ENCODE measurements at places on chromosomes 5 and 9.

DNA sequence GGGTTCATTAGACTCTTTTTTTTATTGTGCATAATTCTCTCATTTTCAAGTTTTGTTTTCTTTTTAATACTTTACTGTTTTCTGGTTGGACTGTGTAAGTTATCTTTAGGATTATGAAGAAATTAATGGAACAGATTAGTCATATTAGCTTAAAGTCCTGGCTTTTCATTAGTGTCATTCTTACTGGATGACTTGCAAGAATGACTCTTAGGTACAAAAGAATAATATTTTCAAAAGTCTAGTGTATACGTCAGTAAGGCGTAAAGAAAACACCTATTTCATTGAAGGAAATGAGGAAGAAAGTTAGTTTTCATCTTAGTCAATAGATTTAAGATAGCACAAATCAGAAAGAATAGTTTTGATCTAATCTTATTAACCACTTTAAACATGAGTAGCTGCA, 20.4 kb downstream of the UHRF2 start:
- no peak for DNase-seq

DNA sequence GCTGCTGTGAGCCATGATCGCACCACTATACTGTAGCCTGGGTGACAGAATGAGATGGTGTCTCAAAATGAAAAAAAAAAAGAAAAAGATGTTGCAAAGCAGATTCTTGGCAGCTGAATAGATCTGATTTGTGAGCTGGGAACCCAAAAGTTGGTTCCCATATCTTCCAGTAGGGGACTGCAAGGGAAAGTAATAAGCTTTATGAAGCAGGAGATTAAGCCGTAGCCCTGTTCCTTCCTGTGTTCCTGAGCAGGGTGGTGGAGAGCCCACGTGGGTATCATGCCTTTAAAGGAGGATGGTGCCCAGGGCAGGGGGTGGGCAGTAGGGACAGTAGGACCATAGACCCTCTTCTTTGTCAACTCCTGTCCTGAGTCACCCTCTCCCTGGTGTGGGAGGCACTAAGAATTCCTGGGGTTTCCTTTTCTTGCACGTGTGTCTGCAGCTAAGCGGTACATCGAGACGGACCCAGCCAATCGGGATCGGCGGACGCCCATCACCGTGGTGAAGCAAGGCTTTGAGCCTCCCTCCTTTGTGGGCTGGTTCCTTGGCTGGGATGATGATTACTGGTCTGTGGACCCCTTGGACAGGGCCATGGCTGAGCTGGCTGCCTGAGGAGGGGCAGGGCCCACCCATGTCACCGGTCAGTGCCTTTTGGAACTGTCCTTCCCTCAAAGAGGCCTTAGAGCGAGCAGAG, 37.9 kb downstream of the STOM start:
- no peak for DNase-seq

DNA sequence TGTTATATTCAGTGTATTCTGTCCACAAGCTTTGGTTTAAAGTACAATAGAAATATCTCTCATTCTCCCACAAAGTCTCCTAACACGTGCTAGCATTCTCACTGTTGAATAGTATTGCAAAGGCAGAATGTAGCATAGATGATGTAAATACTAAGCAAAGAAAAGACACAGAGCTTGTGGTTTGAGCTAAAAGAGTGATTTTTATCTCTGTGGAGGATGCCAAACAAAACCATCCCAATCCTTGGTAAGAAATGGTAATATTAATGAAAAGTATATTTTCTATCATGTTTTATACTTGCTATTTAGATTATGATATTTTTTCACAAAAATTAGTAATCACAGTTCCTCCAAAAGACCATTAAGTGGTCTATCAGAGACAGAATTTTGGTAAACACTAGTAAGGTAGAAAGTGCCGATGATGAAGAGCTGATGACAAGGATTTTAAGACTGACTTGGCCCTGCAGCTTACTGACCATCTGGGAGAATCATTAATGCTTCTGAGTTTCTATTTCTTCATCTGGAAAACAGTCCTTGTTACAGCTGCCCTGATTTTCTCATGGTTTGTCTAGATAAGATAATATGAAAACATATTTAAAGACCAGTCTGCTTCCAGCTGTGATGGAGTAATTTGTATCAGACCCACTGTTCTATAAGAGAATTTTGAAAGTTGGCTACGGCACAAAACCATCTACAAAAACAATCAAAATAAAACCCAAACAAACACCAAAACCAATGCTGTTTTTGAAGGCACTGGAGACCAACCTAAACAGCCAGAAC, 510.2 kb downstream of the SPATA31D1 start:
- no peak for DNase-seq

DNA sequence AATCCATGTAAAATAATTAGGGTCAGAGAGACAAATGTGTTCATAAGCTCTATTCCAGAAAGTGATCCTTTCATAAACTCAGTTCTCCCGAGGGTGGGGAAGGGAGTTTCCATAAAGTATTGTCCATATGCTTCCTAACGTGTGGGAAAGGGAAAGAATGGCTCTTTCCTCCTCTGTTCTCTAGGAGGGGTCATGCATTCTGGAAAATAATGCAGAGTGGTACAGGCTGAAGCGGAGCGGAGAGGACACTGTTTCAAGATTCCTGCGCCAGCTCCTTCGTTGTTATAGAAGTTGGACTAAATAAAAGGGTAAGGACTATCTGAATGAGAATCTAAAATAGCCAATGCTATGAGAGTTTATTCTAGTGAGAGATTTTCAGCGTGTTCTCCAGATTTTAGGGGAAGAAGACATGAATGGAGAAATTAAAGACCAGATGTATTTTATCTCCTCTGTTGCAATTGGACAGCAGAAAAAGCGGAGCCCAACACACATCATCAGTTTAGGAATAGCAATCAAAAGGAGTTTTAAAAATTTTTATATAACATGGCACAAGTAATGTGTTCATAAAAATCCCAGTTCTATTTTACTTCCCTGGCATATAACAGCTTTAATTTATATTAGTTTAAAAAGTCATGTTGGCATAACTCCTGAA, 166.9 kb upstream of the MPDZ start:
- no peak for DNase-seq

DNA sequence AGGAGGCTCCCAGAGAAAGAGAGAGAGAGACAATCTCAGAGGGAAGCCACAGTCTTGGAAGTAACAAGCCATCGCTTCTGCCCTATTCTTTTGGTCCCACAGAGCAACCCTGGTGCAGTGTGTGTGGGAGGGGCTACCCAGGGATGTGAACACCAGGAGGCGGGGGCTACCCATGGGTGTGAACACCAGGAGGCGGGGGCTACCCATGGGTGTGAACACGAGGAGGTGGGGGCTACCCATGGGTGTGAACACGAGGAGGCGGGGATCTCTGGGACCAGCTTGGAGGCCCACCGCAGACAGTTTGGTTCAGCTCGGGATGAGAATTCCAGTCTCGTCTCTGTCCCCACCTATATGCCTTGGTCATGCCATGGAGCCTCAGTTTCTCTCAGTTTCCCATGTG, 44.9 kb downstream of the HMCN2 start:
- no peak for DNase-seq

- DNase-seq = no peak
Observed at GRCh38 chr9:98808411-98808815, 943 bp downstream of the GALNT12 start.

GRCh38 chr5:29930316-29930715, 1263.2 kb upstream of the CDH6 start:
- DNase-seq = no peak

DNA sequence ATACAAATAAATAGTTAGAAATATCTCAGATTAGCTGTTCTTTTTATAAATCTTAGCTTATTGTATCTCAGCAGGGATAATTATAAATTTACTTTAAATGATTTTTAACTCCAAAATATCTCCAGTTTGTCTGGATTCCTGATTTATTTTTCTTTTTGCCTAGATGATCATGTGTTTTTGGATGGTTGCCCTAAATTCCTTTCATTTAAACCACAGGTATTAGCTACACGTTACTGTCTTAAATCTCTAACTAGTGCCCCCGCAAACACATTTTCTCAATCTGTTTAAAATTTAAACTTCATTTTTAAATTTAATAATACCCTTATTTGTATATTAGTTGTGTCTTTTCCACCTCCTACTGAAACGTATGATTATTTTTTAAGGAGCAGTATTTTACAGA, 5.6 kb downstream of the FER start:
- DNase-seq = no peak

DNA sequence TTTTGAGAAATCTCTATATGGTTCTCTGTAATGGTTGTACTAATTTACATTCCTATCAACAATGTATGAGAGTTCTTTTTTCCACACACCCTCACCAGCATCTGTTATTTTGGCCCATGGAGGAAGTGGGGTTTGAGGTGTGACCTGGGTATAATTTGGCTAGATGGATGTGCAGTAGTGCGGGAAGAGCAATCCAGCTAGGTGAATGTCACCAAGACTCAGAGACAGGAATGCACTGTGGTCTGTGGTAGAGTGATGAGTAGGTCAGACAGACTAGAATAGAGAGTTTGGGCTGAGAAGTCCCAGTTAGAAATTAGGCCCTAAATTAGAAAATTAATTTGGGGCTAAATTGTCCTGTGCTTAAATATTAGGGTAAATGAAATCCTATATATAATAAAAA, 32.8 kb upstream of the PIP5K1B start:
- DNase-seq = no peak

DNA sequence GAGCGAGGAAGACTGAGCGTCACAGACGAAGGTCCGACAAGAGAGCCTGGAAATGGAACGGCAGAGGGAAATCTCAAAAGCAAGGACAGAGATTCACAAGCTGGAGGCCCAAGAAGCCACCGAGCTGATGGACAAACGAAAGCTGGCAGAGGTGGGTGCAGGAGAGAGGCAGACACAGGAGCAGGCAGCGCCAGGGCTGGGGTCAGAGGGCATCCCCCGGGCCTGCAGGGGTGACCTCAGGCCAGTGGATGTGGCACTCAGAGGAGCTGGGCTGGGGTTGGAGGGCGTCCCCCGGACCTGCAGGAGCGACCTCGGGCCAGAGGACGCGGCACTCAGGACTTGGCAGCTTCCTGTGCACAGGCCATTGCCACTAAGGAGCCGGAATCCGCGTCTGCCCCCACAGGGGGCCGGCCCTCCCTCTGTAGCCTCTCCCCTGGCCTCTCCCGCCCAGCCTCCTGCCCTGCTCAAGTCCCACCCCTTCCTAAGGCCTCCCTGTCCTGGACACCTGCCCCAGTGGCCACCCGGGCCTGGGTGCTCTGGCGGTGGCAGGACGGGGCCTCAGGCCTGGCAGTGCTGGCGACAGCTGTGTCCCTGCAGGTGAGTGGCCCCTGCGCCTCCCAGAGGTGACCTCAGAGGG, 40.4 kb downstream of the EXD3 start:
- DNase-seq = no peak

GRCh38 chr5:178383301-178383918, 150.8 kb upstream of the PHYKPL start:
- DNase-seq = no peak

DNA sequence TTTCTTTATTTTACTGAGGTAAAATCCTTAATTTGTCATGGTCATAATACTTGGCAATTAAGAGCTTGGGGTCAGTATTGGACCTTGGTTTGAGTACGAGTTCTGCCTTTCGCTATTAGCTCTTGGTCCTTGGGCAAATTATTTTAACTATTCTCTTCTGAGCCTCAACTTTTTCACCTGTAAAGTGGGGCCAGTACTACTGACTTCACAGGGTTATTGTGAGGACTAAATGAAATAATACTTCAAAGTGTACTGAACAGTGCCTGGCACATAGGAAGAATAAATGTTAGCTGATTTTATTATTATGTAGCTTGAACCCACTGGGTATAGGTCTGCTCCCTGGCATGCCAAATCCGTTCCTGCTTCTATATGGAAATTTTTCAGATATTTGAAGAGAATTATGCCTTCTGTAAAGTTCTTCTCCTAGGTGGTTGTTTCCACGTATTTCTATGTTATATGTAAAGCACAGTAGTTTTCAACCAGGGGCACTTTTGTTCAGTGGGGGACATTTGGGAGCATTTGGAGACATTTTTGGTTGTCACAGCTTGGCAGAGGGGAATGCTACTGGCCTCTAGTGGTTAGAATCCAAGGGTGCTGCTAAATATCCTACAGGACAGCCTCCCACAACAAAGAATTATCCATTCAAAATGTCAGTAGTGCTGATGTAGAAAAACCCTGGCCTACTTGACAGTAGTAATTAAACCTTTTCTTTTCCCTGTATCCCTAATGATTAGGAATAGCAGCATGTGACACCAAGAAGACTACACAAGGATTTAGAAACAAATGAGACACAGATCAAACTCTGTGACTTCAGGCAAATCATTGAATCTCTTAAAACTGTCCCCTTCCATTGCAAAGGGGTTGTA, 4.5 kb downstream of the RCL1 start:
- no peak for DNase-seq

All from activated T-cell treated with anti-CD3 and anti-CD28 coated beads, Interleukin-2, amount 50 U/mL, for 1 hour (primary cell).